ENCODE measurements at places on chromosomes 12 and 14.

GRCh38 chr14:104138098-104138717, at the start of gene KIF26A:
KIF26A (plus strand) TSS chr14:104138587; CDS start chr14:104138723, 136 bp downstream.
- no peak for DNase-seq

DNA sequence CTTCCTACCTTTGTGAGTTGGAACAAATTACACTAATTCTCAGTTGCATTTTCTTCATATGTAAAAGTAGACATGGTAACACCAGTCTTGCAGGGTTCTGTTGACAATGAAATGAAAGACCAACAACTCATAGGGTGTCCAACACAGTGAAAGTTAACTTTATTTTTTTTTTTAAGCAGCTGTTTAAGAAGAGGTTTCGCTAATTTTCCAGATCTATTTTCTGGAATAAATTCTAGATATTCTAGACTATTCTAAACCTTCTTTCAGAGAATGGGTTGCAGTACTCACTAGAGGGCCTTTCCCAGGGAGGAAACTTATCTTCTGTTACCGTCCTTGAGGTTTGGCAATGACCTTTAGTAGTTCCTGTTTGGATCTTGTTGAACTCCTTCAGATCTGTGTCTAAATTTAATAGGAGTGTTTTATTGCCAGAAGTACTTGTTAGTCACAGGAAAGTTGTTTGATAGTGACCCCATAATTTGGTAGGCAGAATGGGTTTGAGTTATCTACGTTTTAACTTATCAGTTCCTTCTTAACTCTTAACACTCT, 2.8 kb upstream of the ART4 start:
- no peak for DNase-seq

GRCh38 chr12:51598156-51598555, 7.1 kb downstream of the SCN8A start:
- DNase-seq, result no peak

- no peak for DNase-seq
Observed at GRCh38 chr12:54521293-54522060, 23.9 kb downstream of the NCKAP1L start.

GRCh38 chr12:103677341-103677740, 90.3 kb downstream of the STAB2 start:
- DNase-seq, result no peak

DNA sequence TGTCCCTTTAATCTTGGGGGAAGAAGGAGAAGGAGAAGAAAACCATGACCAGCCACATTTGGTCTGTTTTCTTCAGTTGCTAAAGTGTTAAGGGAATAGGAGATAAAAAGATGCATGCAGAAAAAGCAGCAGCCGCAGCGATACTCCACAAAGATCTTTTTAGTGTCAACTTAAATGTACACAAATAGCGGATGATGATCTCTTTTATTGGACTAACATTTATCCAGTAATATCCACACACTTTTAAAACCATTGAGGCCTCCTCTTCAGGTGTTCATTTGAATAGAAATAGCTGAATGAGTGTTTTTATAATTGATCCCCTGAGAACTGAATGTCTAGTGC, 83.5 kb downstream of the PAPOLA start:
- no peak for DNase-seq

DNA sequence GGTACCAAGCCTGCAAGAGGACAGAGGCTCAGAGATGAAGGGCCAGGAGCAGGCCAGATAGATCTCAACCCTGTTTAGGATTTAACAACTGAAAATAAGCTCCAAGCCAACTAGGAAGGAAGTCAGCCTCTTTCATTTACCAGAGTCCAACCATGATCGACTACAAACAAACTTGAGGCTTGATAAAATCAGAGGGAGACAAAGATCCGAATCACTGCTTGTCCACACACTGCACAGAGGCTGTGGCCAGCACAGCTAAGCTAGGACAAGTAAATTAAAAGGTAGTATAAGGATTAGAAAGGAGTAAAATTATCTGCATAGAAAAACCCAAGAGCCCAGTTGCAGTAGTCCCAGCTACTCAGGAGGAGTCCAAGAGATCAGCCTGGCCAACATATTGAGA, 40.3 kb downstream of the FAM222A start:
- no peak for DNase-seq

- no peak for DNase-seq
Observed at GRCh38 chr14:79166171-79166570, 996.0 kb downstream of the NRXN3 start.

GRCh38 chr12:1657688-1658087, 28.7 kb downstream of the WNT5B start:
- DNase-seq, result no peak
